Stimulated activated naive CD4-positive, alpha-beta T cell treated with Interleukin-2 at 50 U/mL for 16 hours (primary cell): ENCODE measurements at places on chromosomes 7 and 10.

- no peak for DNase-seq
These were observed 58.0 kb downstream of the PDSS1 start for GRCh38 chr10:26755443-26755903.

GRCh38 chr10:79042639-79043411 is 25.9 kb upstream of the ZMIZ1 start:
- no peak for DNase-seq

DNA sequence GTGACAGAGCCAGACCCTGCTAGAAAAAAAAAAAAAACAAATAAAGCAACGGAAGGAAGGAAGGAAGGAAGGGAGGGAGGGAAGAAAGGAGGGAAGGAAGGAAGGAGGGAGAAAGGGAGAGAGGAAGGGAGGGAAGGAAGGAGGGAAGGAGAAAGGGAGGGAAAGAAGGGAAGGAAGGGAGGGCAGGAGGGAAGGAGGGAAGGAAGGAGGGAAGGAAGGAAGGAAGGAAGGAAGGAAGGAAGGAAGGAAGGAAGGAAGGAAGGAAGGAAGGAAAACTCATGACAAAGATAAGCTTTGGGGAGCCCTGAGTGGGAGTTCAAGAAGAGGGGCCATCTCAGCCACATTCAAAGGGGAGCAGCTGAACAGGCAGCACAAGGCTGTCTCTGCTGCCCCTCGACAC is 124.7 kb upstream of the MGMT start:
- DNase-seq, result no peak

DNA sequence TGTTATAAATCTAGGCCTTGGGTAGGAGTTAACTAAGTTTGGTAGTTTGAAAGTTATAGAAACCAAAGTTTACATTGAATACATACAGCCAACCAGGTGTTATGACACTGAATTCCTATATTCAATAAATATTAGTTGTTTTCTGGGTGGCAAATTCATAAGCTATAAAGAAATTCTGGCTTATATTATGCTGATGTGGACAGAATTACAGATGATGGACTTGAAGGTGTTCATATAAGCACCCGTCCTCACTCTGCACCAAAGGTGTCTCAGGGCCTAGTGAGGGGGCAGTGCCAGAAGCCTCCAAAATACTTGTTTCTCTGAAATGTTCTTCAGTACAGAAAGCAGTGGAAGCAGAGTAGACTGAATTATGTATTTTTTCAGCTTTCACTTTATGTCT is 973.0 kb downstream of the CNTNAP2 start:
- DNase-seq, result no peak

GRCh38 chr10:113895018-113895417 is 40.6 kb downstream of the NHLRC2 start:
- no peak for DNase-seq

DNA sequence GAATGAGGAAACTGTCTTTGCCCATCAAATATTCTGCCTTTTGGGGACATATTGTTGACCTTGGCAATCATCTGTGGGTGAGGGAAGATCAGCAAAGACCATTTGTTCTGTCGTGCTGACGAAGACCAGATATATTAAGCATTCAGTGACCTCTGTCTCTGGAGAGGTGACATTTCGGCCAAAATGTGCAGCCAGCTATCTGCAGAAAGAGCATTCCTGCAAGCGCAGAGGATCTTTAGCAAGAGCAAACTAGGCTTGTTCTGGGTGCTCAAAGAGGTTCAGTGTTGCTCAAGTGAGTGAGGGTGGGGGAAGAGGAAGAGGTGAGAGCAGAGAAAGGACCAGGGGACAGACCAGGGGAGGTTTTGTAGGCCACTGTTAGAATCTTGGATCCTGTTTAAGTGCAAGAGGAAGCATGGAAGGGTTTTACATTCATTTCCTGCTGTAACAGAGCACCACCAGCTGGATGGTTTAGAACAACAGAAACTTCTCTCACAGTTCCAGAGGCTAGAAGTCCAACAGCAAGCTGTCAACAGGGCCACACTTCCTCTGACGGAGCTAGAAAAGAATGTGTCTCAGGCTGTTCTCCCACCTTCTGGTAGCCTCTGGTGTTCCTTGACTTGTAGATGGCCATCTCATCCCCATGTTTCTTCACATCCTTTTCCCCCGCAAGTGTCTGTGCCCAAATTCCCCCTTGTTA is 11.2 kb downstream of the C10orf120 start:
- DNase-seq, result no peak

DNA sequence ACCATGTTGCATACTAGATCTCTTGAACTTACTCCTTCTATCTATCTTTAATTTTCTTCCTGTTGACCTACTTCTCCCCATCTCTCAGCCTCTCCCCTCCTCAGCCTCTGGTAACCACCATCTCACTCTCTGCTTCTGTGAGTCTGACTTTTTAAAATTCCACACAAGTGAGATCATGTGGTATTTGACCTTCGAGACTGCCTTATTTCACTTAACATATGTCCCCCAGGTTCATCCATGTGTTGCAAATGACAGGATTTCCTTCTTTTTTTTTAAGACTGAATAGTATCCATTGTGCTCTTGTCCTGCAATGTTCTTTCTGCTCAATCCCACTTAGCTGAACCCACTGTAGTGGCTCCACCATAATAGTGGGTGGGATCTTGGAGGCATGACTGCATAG is 51.4 kb upstream of the DNAJC1 start:
- no peak for DNase-seq

GRCh38 chr10:75401569-75402485 is at the start of gene ZNF503:
TSS of gene ZNF503 (minus strand) at chr10:75401764. CDS start at chr10:75401419, 345 bp downstream.
- peak; percentile 24 for DNase-seq

GRCh38 chr7:50359258-50359994 is 54.9 kb downstream of the IKZF1 start:
- no peak for DNase-seq

DNA sequence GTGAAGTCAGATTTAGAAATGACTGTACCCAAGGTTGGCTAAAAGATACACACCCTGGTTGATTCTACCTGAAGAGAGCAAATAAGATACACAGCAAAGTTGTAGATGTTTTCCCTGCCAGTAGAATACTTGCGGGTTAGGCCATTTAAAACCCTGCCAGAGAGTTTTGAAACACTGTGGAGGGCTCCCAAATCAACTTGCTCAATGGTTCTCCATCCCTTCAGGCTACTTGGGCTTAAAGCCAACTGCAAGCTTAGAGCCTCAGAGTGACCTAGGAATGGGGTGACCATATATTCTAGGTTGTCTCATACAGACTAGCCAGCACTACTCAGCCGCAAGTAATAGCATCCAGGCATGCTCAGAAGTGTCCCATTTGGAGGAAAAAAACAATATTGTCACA is 10.0 kb downstream of the CAV1 start:
- no peak for DNase-seq

DNA sequence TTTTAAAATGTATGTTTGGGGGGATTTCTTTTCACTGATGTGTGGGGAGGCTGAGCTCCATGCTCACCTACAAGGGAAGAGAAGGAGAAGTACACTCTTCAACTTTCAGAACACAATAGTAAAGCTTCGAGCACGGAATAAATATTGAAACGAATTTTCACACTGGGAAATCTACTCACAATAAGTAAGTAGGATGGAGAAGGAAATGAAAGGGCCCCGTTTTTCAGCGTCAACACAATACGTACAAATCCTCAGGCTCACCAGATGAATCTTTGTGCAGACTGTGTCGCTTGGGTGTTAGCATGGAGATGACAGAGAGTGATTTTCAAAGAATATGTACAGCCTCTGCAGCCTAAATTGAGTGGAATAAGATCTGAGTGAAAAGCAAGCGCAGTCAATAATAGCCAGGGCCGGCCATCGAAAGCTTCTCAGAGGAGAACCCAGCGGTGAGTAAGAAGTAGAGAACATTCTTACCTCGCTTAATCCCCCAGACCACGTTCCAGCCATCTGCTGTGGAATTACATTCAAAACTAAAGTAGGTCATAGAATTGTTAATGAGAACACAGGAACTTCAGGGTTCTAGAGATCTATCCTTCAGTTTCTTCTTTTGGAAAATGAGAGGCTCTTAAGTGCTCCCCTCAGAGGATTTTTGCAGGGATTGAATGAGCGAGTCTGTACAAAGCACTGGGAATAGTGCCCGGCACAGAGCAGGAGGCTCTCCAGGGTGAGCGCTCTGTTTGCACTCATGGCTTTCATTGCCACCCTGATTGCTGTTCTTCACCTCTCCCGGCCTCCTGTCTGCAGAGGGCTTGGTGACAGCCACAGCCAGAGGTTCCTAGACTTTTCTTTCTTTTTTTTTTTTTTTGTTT is 292.8 kb downstream of the SFMBT2 start:
- DNase-seq, result no peak

- no peak for DNase-seq
These were observed 130.7 kb downstream of the PIP4K2A start for GRCh38 chr10:22583683-22584082.

- DNase-seq, result no peak
These were observed 75.7 kb downstream of the VIPR2 start for GRCh38 chr7:159068893-159069448.

DNA sequence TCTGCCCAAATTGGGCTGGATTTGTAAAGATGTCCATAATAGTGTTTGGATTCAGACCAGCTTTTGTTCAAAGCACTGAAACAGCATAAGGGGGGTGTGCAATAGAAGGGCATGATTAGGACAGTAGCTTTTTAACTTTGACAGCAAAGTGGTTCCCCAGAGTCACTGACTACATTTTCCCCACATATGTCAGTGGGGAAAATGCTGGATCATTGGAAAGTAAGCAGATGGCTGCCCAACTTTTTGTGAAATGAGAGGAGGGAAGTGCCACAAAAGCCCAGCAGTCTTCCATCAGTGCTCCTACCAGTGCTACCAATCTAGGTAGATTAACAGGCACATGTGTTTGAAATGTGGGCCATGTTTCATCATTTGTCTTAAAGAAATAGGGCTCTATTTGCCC is 162.8 kb downstream of the FZD1 start:
- no peak for DNase-seq

GRCh38 chr10:1597370-1598146 is 139.8 kb downstream of the ADARB2 start:
- DNase-seq, result no peak

DNA sequence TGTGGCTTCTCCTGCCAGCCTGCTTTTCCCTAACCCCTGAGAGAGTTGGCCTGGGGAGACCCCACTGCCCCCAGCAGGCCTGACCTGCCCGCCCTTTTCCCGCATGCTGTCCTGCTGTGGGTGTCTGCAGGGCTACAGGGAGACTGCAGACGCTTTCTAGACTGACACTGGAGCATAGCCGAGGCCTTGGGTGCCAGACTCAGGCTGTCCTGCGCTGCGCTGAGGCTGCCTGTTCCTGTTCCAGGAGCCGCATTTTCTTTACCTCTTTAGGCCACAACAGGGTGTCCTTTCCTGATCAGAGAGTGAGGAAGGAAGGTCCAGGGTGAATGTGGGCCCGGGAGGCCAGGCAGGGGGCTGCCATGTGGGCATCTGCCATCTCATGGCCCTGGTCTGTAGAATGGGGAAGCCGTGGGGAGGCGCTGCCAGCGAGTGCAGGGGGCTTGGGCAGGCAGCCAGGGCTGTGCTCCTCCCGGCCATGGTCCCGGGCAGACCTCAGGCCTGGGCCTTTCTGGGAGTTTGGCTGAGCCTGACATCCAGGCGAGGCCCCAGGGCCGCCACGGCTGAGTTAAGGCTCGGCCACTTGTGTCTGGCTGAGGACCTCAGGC is 3.6 kb downstream of the PWWP2B start:
- DNase-seq, result no peak

DNA sequence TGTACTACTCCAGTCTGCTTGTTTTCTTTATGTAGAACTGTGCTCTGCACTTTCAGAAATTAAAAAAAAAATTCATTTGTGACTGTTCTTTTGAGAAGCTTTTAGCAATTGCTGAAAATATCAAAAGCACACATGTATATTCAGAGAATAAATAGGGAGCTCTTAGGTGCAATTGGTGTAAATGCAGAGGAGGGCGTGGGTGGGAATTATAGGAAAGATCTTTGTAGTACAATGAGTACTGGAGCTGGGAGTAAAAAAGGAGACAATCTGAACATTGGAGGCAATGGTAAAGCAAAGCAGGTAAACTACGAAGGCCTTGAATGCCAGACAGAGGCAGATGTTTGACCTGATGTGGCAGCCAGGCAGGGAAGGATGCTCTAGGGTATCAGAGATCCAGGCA is 267.5 kb downstream of the SORCS3 start:
- DNase-seq, result no peak

DNA sequence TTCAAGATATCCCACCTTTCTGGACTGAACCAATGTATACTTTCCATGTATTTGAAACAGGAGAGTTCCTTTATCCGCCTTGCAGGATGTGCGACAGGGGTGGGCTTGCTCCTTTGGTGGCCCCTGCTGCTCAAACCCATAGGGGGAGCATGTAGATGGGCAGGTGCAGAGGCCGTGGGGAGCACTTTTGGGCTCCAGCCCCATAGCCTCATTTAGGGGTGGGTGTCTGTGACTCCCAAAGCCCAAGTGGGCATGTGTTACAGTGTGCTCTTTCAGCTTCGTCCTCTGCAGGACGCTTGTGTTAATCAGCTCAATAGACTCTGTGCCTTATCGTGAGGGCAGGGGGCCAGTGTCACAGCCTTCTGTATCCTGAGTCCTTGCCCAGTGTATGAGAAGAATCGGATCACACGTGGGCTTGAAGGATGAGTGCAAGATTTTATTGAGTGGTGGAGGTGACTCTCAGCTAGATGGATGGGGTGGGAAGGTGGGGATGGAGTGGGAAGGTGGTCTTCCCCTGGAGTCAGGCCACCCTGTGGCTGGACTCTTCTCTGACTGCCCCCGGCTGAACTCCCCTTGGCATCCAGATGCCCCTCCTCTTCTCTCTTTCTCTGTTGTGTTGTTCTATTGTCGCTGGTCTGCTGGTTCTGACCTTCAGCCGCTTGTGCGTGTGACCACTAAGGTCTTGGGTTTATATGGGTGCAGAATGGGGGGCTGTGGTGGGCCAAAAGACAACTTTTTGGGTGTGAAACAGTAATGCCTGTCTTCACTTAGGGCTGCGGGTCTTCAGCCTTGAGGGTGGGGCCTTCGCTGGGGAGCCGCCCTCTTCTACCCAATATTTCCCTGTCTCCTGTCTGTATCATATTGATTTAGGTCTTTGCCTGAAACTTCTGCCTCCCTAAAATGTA is 262.2 kb downstream of the GLRX3 start:
- no peak for DNase-seq

DNA sequence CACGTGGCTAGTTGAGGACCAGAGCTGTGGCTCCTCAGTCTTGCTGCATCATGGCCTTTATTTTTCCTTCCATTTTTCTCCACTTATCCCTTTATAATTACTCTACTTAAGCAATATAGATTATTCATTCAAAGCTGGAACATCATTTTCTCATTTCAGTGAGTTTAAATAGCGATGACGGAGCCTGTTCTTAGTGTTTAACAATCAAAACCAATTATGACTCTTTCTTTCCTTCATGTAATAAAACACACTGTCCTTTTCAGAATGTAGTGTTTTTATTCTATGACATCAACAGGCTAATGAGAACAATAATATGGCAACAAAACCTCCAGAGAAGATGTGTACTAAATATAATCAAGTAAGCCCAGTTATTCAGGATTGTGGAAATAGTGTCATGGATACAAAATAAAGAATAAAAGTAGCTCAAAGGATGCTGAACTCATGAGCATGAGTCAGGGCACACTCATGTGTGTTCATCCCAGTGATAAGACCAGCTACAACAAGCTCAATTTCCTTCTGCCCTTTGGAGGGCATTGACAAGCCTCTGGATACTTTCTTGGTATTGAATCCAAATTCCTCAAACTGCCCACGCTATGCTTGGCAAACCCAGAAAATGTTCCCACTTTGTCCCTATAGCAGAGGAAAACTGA is 188.4 kb downstream of the CYP26A1 start:
- no peak for DNase-seq
